ENCODE measurements at places on chromosomes 1 and 21.

DNA sequence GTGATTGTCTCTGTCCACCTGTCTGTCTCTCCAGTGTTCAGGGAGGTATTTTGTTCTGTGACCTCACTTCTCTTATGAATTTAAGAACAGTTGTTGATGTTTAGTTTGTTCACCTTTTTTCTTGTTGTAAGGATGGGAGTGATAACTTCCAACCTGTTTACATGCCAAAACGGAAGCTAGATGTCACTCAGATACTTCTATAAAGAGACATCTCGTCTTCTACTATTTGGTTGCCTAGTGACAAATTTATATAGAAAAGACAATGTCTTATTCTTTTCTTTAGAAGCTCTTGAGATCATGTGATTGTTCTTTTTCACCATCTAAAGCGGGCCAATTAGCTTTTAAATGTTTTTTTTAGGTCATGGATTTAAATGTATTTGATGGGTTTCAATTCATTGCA lies 33.8 kb downstream of the PRSS38 start:
- no peak for DNase-seq

GRCh38 chr21:16353764-16354163 lies 624.0 kb downstream of the USP25 start:
- DNase-seq: no peak

GRCh38 chr21:44301961-44302406 lies 2.1 kb downstream of the PFKL start:
- DNase-seq: no peak

DNA sequence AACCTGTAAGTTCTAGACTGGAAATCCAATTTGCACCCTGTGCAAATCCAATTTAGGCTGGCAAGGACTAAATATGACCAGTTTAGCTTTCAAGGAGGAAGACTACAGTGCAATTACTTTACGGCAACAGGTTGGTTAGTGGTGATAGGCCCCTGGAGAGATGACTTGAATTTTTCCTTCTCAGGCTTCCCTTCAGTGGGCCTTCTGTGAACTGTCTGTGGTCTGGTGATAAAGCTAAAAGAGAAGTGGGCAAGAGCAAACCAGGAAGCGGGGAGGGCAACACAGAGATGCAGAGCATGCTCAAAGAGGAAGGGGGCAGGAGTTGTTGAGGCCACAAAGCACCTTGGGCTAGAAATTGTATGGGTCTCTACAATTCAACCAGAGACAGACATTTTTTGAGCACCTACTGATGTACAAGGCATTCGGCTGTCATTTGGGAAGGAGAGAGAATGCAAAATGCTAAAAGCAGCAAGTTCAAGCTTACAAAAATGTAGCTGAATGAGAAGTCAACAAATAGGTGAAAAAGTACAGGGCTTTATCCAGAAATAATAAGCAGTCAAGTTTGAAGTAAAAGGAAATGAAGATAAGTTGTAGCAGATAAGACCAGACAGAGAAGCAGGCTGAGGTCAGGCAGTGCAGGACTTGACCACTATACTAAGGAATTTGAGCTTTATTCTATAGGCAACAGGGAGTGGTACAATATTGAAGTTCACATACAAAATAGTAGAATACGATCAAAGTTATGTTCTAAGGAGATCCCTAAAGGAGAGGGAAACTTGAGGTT lies 23.9 kb downstream of the INPP5B start:
- peak; percentile 58 for DNase-seq

GRCh38 chr1:68916221-68916902 lies 419.5 kb upstream of the DEPDC1 start:
- DNase-seq: no peak

DNA sequence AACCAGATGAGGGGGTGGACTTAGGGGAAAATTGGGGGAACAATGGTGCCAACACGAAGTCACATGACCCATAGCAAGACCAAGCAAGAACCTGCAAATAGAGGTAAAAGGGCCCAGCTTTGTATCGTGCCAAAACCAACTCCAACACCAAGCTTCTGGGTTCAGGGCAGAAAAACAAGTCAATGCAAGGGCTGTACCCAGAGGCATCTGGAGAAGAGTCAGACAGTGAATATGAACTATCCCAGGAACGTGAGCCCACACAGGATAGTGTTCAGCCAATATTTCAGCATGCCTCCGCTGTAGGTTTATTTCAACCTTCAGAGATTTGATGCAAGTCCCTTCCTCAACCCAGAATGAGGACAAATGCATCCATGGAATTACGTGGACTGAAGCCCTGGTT lies 15.0 kb upstream of the ZMYM6 start:
- no peak for DNase-seq

- DNase-seq: no peak
Measured at GRCh38 chr1:152933196-152933595, 13.8 kb upstream of the SPRR5 start.

DNA sequence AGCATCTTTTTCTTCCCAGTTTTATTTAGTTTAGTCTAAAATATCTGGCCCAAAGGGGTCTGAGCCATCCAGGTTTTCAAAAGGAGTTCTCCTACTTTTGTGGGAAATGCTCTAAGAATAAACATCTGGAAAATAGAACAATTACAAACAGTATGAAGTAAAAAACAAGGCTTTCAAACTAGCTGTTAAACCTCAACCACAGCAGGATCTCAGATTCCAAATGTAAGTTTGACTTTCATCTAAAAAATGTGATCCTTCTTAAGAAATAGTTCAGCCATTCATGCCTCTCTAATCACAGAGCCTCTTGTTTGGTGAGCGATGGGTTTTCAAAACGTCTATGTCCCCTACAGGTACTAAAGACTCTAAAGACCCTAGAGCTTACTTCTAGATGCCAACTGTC lies 413.5 kb downstream of the DUSP10 start:
- DNase-seq: no peak

DNA sequence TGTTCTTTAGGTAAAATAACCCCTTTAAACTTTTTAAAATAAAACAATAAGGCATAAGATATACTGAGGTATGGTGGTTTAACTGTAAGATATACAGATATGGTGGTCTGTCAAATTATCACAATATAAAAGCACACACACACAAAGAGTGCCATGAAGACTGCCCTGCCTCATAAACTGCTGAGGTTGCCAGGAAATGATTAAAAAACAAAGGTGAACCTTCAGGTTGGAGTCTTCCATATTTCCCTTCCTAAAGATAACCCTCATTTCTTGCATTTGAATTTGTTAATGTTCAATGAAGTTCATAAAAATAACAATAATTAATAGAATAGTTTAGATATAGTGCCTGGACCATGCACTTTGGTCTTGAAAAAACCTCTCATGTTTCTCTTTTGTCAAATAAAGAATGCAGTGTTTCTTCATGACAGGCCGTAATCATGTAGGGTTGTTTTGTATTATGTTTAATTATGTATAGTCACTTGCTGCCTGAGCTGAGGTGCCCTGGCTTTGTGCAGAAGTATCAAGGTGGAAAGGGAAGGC lies 123.6 kb upstream of the B3GALT2 start:
- no peak for DNase-seq

GRCh38 chr1:41813755-41814745 lies 104.7 kb downstream of the HIVEP3 start:
- no peak for DNase-seq

DNA sequence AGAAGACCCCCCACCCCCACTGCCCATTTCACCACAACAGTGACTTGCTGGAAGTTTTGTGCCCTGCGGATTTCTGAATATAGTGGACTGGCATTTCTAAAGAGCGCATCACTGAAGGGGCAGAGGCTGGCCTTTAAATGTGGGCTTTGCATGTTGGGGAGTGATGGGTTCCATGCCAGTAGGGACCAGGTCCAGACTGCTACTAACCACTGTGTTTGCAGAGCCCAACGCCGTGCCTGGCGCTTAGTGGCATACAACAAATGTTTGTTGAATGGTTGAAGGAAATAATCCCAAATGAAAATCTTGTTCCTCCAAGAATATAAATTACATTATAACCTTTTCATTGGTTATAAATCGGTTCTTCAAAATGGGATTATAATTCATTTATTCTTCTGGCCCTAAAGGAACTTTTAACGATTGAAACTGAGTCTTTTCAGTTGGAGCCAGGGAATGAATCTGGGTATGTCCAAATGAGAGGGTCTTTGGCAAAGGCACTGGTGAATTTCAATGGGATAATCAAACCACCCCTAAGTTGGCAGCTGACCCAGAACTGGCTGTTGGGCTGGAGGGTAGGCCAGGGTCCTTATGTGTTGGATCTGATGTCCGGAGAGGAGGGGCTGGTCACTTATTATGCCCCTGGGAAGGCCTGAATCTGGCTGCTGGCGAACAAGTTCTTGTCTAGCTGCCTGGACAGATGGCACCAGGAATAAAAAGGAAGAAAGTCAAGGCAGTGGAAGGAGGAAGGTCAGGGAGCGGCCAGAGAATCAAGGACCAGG lies 13.8 kb upstream of the SDHB start:
- DNase-seq: no peak

- no peak for DNase-seq
Measured at GRCh38 chr1:209411491-209411929, 172.0 kb upstream of the CAMK1G start.

GRCh38 chr1:205189131-205189530 lies 22.4 kb downstream of the DSTYK start:
- DNase-seq: no peak

DNA sequence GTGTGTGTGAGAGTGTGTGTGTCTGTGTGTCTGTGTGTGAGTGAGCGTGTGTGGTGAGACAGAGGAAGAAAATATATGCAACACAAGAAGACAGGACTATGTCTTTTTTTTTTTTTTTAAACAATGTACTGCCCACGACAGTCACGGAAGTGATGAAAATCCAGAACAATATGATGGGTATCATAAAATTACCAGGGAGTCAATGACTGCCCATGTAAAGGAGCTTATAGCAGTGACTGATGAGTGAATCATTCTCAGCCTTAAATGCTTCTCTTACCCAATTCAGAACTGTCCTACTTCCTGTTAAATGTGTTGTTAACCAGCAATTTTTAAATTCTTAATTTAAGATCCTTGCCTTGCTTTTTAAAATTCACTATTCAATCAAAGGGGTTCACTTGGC lies 46.6 kb downstream of the RGS7 start:
- DNase-seq: no peak
